Mucosa of descending colon (tissue), 3 donors: ENCODE measurements at places on chromosomes 1 and 21. TPM values are rescaled to one million over a fixed set of nuclear protein-coding genes. Genes with fewer than 3 reads are reported as not detected.

The S100A3 gene
- 0.85 TPM for total RNA-seq

The LMOD1 gene
- 37.4 TPM for total RNA-seq

The GOLT1A gene
- 2.5 TPM for total RNA-seq

The ANGPTL3 gene
- total RNA-seq = not detected

The MTMR11 gene
- total RNA-seq = 217 TPM
